ENCODE measurements at places on chromosomes 6 and 20.

- H3K27ac ChIP-seq: no peak overlapping the region
- H3K27me3 ChIP-seq: peaks cover 8% of the 10 kb centered on the region
- H3K4me3 ChIP-seq: no peak overlapping the region
These were observed 108.6 kb upstream of the SLC2A12 start for GRCh38 chr6:134161041-134161440.

DNA sequence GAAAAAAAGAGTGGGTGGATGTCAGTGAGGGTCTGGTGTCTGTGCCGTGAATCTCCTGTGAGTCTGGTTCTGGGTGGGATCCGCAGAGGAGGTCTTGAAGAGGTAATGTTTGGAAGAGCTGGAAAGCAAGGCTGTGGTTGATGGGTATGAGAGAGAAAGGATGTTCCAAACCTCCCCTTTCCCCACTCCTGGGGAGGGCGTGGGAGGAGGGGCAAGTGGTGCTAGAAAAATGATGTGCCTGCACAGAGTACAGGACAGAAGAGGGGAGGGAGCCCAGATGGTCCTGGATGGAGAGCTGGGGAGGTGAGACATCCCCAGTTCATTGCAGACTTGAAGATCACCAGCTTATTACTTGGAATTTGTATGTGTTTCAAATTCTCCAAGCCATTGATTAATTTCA lies 3.1 kb downstream of the CNPY3 start:
- H3K4me1 ChIP-seq: peaks cover 35% of the 10 kb centered on the region

DNA sequence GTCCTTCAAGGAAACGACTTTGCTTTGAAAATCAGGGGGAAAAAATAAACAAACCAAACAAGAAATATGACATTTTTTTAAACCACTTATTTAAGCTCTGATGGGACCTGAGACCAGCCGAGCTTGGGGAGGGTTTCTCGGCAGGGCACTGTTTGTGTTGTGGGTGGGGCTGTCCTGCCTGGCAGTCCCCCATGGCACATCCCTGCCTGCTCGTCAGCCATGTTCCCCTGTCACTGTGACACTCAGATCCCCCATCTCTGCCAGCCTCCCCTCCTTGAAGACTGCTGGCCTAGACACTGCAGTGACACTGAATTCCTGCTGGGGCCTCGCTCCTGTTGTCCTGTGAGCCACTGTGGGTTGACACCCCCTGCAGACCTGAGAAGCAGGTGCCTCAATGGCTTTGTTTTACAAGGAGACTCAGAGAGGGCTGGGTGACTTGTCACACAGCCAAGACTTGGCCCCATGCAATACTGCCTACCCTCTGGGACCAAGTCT lies 95.1 kb upstream of the PTPN1 start:
- no peaks in the 10 kb centered on the region for H3K4me1 ChIP-seq
- H3K36me3 ChIP-seq: no peaks in the 10 kb centered on the region
- peaks cover 8% of the 10 kb centered on the region for H3K27me3 ChIP-seq
- no peak overlapping the region for H3K4me3 ChIP-seq

GRCh38 chr6:43077981-43078511 lies 1.9 kb downstream of the PTK7 start:
- DNase-seq: no peak
- H3K27ac ChIP-seq: no peak overlapping the region
- peaks cover 42% of the 10 kb centered on the region for H3K27me3 ChIP-seq

GRCh38 chr20:10319855-10320254 lies 101.2 kb downstream of the SNAP25 start:
- no peak for DNase-seq
- H3K4me3 ChIP-seq: no peak overlapping the region
- peaks cover 4% of the 10 kb centered on the region for H3K4me1 ChIP-seq
- H3K27ac ChIP-seq: no peak overlapping the region

DNA sequence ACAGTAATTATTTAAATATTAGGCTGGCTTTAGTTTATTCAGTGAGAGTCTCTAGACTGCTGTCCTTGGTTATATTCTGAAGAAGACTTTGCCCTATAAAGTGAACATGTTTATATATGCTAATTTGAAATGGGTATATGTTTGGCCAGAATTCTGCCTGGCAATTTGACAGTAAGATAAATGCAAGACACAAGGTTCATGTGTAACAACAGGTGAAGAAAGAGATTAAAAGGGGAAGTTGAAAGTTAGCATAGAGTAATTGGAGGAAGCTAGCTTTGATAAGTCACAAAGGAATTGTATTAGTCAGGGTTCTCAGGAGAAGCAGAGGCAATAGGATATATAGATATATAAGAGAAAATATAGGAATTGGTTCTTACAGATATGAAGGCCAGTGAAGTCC lies 191.4 kb downstream of the CENPW start:
- no peak overlapping the region for H3K27ac ChIP-seq
- peaks cover 1% of the 10 kb centered on the region for H3K27me3 ChIP-seq
- H3K4me3 ChIP-seq: no peak overlapping the region
- H3K4me1 ChIP-seq: peaks cover 2% of the 10 kb centered on the region
- no peaks in the 10 kb centered on the region for H3K36me3 ChIP-seq

DNA sequence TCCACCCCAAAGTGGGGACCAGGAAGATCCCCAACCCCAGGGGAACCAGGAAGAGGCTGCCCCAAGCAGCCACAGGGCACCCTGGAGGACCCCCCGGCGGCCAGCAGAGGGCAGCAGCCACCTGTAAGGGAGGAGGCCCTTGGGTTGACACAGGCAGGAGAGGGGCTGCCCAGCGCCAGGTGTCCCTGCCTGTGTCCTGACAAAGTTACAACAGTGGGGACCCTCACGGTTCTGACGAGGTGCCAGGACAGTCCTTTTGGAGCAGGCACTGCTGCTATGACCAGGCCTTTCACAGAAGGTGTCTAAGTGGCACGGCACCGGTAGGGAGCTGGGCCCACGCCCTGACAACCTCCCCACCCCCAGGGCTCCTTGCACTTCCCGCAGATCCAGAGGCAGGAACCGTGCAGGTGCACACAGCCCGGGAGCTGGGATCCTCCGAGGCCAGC lies 176.7 kb downstream of the BMP7 start:
- no peak overlapping the region for H3K4me3 ChIP-seq
- H3K27ac ChIP-seq: no peak overlapping the region
- H3K4me1 ChIP-seq: peaks cover 4% of the 10 kb centered on the region
- H3K27me3 ChIP-seq: peaks cover 4% of the 10 kb centered on the region
- H3K36me3 ChIP-seq: no peaks in the 10 kb centered on the region
- peak; percentile 51 for DNase-seq

DNA sequence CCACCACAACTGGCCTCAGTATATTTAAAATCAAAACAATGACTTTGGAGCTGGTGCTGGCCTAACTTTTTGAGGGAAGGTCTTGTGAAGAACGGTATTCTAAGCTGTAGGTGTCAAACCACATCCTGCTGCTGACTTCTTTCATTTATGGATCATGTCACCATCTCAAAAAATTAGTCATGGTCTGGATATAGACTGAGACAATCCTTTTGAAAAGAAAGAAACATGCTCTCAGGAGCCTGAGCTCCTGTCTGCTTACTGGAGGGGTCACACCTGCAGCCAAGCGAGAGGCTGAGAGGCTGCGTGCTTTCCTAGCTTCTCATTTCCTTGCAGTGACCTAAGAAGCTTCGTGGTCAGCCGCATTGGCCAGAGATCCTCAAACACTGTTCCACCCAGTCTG lies 55.2 kb downstream of the TIAM2 start:
- DNase-seq: peak; percentile 62
- peak overlapping the region; percentile 54 for H3K4me3 ChIP-seq
- H3K27ac ChIP-seq: peak overlapping the region; percentile 91

DNA sequence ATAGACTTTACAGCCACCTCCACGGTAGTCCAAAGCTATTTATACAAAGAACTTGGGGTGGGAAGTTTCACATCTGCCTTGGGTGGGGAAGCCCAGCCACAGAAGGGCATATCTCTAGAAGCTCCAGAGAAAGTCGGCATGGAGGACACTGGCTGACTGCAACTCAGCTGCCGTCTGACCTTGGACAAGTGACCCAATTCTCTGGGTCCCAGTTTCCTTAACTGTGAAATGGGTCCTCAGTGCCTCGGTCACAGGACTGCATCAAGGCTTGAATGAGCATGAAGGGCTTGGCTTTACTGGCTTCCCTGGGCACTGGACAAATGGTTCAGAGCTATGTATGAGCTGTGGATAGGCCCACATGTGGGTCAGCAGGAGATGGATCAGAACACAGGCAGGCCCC lies 58.6 kb downstream of the NOL4L start:
- no peak for DNase-seq
- H3K4me1 ChIP-seq: peaks cover 51% of the 10 kb centered on the region
- H3K4me3 ChIP-seq: no peak overlapping the region

- peak overlapping the region; percentile 98 for H3K27ac ChIP-seq
- peaks cover 23% of the 10 kb centered on the region for H3K36me3 ChIP-seq
- no peaks in the 10 kb centered on the region for H3K27me3 ChIP-seq
- DNase-seq: peak; percentile 66
- H3K4me3 ChIP-seq: peak overlapping the region; percentile 93
These were observed 1.1 kb downstream of the CEBPB start for GRCh38 chr20:50191544-50192363.

DNA sequence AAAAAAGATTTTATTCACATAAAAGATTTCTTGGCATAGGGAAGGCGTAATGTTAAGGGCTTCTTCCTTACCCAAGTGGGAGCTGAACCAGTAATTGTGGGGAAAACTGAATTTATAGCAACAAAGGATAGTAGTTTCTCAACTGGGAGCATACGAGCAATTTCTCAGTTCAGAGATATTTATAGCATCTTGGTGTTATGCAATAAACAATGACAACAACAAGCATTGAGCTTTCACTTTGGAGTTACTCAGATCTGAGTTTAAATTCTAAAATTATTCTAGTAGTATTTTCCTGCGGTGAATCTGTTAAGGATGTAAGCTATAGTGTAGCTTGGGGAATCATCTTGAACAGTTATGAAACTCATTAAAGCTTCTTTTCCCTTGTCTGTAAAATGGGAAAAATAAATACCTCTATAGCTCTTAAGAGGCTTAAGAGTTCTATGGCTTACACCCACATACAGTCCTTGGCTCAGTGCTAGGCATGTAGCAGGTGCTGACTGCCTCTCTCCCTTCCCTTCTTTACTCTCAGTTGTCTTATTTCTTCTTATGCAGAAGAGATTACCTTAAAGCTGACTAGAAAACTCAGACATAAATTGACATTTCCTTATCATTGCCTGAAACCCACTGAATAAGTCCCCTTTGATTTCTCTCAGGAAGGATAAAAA lies 58.8 kb downstream of the SAMD5 start:
- no peak for DNase-seq
- no peaks in the 10 kb centered on the region for H3K27me3 ChIP-seq
- no peak overlapping the region for H3K4me3 ChIP-seq
- H3K36me3 ChIP-seq: no peaks in the 10 kb centered on the region

- no peak for DNase-seq
- H3K36me3 ChIP-seq: no peaks in the 10 kb centered on the region
- peaks cover 3% of the 10 kb centered on the region for H3K27me3 ChIP-seq
- H3K4me1 ChIP-seq: no peaks in the 10 kb centered on the region
- no peak overlapping the region for H3K27ac ChIP-seq
- no peak overlapping the region for H3K4me3 ChIP-seq
These were observed 121.4 kb upstream of the TCF21 start for GRCh38 chr6:133767357-133767970.

GRCh38 chr6:43744931-43745727 lies 24.9 kb upstream of the VEGFA start:
- no peak for DNase-seq
- no peak overlapping the region for H3K27ac ChIP-seq
- H3K4me3 ChIP-seq: no peak overlapping the region
- no peaks in the 10 kb centered on the region for H3K4me1 ChIP-seq
- no peaks in the 10 kb centered on the region for H3K36me3 ChIP-seq
- H3K27me3 ChIP-seq: peaks cover 16% of the 10 kb centered on the region

- no peak overlapping the region for H3K4me3 ChIP-seq
- H3K27ac ChIP-seq: no peak overlapping the region
- no peak for DNase-seq
- no peaks in the 10 kb centered on the region for H3K36me3 ChIP-seq
These were observed 131.8 kb upstream of the C6orf118 start for GRCh38 chr6:165441181-165441580.

DNA sequence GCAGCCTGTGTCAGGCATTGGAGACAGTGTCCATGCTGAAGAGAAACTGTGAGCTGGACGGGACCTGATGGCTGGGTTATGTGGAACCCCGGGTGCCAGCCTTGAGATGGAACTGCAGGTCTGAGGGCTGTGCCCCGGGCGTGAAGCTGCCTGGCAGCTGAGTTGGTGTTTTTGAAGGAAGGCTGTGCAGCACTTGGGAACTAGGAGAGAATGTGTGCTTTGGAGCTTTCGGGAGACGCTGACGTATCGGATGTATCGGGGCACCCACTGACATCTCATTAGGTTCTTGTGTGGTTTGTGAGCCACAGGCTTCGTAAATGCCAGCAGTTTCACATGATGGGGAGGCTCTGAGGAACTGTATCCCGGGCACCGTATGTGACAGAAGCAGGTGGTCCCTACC lies 2.2 kb downstream of the DLGAP4 start:
- no peaks in the 10 kb centered on the region for H3K4me1 ChIP-seq
- H3K4me3 ChIP-seq: no peak overlapping the region
- H3K27me3 ChIP-seq: peaks cover 46% of the 10 kb centered on the region
- DNase-seq: no peak

DNA sequence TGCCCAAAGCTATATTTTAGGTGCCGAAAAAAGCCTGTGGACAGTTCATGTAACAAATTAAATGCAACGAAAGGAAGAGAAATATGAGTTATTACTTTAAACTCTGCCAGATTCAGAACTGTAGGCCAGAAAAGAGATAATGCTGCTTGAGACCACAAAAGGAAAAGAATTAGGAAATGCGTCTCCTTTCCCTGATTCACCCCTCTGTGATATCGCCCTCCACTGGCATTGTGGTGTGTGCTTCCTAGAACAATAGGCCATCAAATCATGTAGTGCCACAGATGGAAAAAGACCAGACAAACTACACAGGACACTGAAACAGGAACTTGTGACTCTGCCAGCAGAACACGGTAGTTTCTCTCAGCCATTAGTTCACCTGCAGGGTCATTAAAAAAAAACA lies 14.7 kb upstream of the LAMA4 start:
- no peaks in the 10 kb centered on the region for H3K36me3 ChIP-seq
- peaks cover 68% of the 10 kb centered on the region for H3K27me3 ChIP-seq
- no peaks in the 10 kb centered on the region for H3K4me1 ChIP-seq
- no peak overlapping the region for H3K4me3 ChIP-seq
- DNase-seq: no peak

- peaks cover 6% of the 10 kb centered on the region for H3K4me1 ChIP-seq
- DNase-seq: no peak
- H3K27ac ChIP-seq: no peak overlapping the region
- peaks cover 9% of the 10 kb centered on the region for H3K36me3 ChIP-seq
- H3K4me3 ChIP-seq: no peak overlapping the region
These were observed 78.1 kb downstream of the FIG4 start for GRCh38 chr6:109769213-109769612.
